ENCODE measurements at places on chromosomes 4 and X. TPM values are rescaled to one million over a fixed set of nuclear protein-coding genes. Genes with fewer than 3 reads are reported as not detected.
A peak's percentile ranks its signal among the peaks of the same experiment; 100 is the strongest.

- no peaks in the 10 kb centered on the region for H3K4me1 ChIP-seq
- no peaks in the 10 kb centered on the region for H3K27me3 ChIP-seq
- DNase-seq, result no peak
These were observed 5.7 kb downstream of the PLP2 start for GRCh38 chrX:49177338-49177833.

The NAP1L3 gene
- 2.0 TPM for polyA plus RNA-seq

GRCh38 chr4:122781486-122781885 is 45.1 kb upstream of the FGF2 start:
- no peaks in the 10 kb centered on the region for H3K27me3 ChIP-seq
- no peak for DNase-seq
- peak overlapping the region; percentile 0 for H3K27ac ChIP-seq
- H3K36me3 ChIP-seq, result no peaks in the 10 kb centered on the region
- H3K4me3 ChIP-seq, result no peak overlapping the region

The UGT2B15 gene
- polyA plus RNA-seq, result not detected

GRCh38 chr4:116143198-116143597 is 942.2 kb downstream of the TRAM1L1 start:
- no peak for DNase-seq
- H3K27me3 ChIP-seq, result no peaks in the 10 kb centered on the region
- no peak overlapping the region for H3K4me3 ChIP-seq
- no peak overlapping the region for H3K27ac ChIP-seq
- H3K4me1 ChIP-seq, result no peaks in the 10 kb centered on the region

DNA sequence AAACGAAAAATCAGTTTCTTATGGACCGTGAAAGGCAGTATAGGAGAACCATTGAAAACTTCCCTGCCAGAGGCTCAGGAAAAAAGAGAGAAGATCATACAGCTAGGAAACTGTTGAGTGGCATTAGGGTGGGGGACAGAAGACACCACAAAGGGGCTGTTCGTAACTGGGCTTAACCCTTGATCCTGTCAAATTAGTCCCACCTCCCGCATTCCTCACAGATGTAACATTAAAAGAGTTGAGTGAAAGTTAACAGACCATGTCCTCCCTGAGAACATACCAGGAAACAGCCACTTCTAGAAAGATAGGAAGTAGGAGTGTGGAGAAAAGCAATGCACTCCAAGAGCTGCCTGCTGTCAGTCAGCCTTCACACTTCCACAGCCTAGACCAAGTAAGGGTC is 8.7 kb downstream of the SHROOM4 start:
- H3K4me3 ChIP-seq, result no peak overlapping the region
- no peaks in the 10 kb centered on the region for H3K4me1 ChIP-seq
- no peak for DNase-seq
- H3K36me3 ChIP-seq, result no peaks in the 10 kb centered on the region

Data from SK-N-SH (cell line).